ENCODE measurements at places on chromosomes 3 and 15. TPM values are rescaled to one million over a fixed set of nuclear protein-coding genes. Genes with fewer than 3 reads are reported as not detected.

Gene ZNF660
- total RNA-seq = 4.8 TPM

Gene IQCF5
- total RNA-seq = not detected

Gene ZXDC
- total RNA-seq = 77.4 TPM

Gene CDHR4
- total RNA-seq = not detected

Gene FILIP1L
- total RNA-seq = 46.3 TPM

Gene PP2D1
- total RNA-seq = not detected

Gene KLHL40
- total RNA-seq = 0.42 TPM

- peak; percentile 51 for DNase-seq
- H3K4me1 ChIP-seq = no peaks in the 10 kb centered on the region
- H3K4me3 ChIP-seq = peak within 1 kb of the TSS; percentile 79
- H3K36me3 ChIP-seq = no peaks in the 10 kb centered on the region
- H3K27ac ChIP-seq = peak within 1 kb of the TSS; percentile 41
These were observed at the start of gene PLSCR2 for GRCh38 chr3:146469150-146470017. TSS of gene PLSCR2 (minus strand) at chr3:146469561. CDS start at chr3:146459904, 9,657 bp downstream.

- H3K4me1 ChIP-seq = peaks cover 38% of the 10 kb centered on the region
- no peak overlapping the region for H3K4me3 ChIP-seq
- no peaks in the 10 kb centered on the region for H3K36me3 ChIP-seq
- no peak for DNase-seq
- H3K27me3 ChIP-seq = no peaks in the 10 kb centered on the region
- no peak overlapping the region for H3K27ac ChIP-seq
These were observed 18.3 kb downstream of the OSBPL10 start for GRCh38 chr3:31962801-31963205.

DNA sequence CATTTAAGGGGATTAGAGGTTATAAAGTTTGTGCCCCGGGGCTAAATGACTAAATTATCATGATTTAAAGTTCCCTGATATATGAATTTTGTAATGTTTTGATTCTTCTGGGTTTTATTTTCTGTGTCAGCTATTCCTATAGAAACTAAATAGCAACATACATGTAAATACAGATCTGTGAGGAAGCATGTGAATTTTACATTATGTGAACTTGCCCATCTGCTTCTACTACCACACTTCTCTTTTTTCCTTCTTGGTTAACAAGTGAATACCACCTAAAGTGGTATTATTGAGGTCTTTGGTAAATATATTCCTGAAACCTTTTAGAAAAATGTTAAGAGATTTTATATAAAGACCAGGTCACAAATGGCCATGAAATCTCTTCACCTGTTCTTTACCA lies 29.3 kb downstream of the SLMAP start:
- H3K4me1 ChIP-seq = peaks cover 28% of the 10 kb centered on the region
- H3K27me3 ChIP-seq = no peaks in the 10 kb centered on the region
- H3K27ac ChIP-seq = no peak overlapping the region
- no peaks in the 10 kb centered on the region for H3K36me3 ChIP-seq
- no peak for DNase-seq

GRCh38 chr15:70242951-70243685 lies 145.4 kb upstream of the TLE3 start:
- peaks cover 6% of the 10 kb centered on the region for H3K4me1 ChIP-seq
- no peak for DNase-seq
- H3K27me3 ChIP-seq = no peaks in the 10 kb centered on the region
- H3K36me3 ChIP-seq = no peaks in the 10 kb centered on the region

DNA sequence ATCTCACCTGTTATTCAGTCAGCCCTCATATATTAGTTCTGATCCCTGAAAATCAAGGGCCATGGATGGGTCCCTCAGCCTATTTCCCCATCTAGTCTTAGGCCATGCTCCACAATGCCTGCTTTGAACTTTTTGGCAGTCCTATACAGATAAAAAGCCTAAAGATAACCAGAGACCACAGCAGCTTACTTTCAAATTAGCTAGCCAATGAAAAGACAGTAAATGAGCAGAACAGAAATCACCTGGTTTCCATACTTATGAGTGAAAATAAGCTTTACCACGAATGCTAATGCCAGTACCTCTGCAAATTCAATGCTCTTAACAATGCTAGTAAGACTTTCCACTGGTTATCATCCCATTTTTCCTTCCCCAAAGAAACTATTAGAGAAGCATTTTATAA lies 141.6 kb upstream of the SPRED1 start:
- no peak for DNase-seq
- H3K27me3 ChIP-seq = no peaks in the 10 kb centered on the region
- no peak overlapping the region for H3K27ac ChIP-seq
- H3K4me1 ChIP-seq = no peaks in the 10 kb centered on the region

DNA sequence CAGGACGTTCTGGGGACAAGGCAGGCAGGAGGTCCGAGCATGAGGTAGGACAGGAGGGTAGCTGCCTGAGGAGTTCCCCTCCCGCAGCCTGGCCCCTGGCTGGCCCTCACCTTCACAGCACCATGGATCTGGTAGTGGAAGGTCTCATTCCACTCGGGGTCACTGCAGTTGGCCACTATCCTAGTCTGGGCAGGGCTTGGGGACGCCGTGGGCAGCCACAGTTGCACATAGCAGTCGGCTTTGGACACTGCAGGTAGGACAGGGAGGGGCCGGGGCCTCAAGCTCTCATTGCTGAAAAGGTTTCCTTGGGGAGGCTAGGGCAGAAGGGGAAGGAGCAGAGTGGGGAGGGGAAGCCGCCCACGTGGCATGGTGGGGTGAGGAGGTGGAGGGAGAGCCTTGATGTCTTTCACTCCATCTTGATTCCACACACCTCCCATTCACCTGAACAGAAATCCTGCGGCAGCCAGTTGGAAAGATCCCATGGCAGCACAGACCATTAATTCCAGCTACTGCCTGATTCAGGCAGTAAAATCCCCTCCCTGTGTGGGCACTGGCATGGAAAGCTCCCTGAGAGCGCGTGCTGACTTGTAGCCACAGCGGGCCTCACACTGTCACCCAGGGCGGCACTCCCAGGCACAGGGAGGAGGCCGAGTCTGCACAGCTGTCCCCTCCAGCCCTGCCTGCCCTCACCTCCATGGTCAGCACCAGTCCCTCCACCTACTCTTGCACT lies 2.1 kb downstream of the PLA2G4F start:
- peaks cover 4% of the 10 kb centered on the region for H3K4me1 ChIP-seq
- no peak for DNase-seq
- no peak overlapping the region for H3K4me3 ChIP-seq
- H3K27me3 ChIP-seq = no peaks in the 10 kb centered on the region
- H3K36me3 ChIP-seq = peaks cover 9% of the 10 kb centered on the region

DNA sequence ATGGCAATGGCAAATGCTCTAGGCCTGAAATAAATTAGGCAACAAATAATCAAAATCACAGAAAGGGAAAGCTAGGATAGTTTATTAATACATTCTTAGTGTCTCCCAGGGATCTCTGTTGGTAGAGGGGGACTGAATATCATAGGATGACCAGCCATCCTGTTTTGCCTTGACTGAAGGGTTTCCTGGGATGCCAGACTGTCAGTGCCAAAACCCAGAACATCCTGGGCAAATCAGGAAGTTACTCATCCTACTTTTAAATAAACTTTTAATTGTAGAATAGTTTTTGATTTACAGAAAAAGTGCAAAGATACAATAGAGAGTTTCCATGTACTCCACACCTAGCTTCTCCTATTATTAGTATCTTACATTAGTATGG lies 21.8 kb upstream of the SIAH2 start:
- no peak for DNase-seq
- H3K27me3 ChIP-seq = no peaks in the 10 kb centered on the region
- H3K4me1 ChIP-seq = no peaks in the 10 kb centered on the region
- H3K27ac ChIP-seq = no peak overlapping the region
- H3K4me3 ChIP-seq = no peak overlapping the region
- H3K36me3 ChIP-seq = no peaks in the 10 kb centered on the region

GRCh38 chr3:29339016-29339833 lies 58.4 kb downstream of the RBMS3 start:
- H3K4me3 ChIP-seq = no peak overlapping the region
- peak overlapping the region; percentile 49 for H3K27ac ChIP-seq
- H3K4me1 ChIP-seq = peaks cover 10% of the 10 kb centered on the region
- no peaks in the 10 kb centered on the region for H3K36me3 ChIP-seq

DNA sequence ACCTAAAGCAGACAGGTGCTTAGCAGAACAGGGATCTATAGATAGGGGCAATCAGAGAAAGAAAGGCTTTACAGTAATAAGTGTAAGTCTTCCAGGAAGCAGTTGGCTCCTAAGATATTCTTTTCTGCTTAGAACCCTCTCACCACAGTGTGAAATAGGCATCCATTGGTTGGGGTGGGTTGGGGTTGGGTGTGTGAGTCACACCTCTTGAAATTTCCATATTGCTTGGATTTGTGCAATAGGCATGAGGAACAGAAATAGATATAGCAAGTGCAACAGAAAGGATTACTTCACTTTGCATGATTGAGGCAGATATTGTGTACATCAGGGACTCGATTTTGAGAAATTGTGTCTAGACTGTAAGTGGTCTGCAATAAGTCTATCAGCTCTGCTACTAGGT lies 200.1 kb upstream of the GAP43 start:
- no peak overlapping the region for H3K4me3 ChIP-seq
- no peaks in the 10 kb centered on the region for H3K27me3 ChIP-seq
- no peak for DNase-seq
- no peaks in the 10 kb centered on the region for H3K4me1 ChIP-seq
- H3K27ac ChIP-seq = no peak overlapping the region
- H3K36me3 ChIP-seq = no peaks in the 10 kb centered on the region

GRCh38 chr3:14441920-14442300 lies 39.5 kb downstream of the SLC6A6 start:
- H3K27me3 ChIP-seq = no peaks in the 10 kb centered on the region
- DNase-seq = no peak
- no peak overlapping the region for H3K4me3 ChIP-seq
- no peaks in the 10 kb centered on the region for H3K36me3 ChIP-seq

- H3K36me3 ChIP-seq = peaks cover 43% of the 10 kb centered on the region
- no peaks in the 10 kb centered on the region for H3K4me1 ChIP-seq
These were observed 16.4 kb downstream of the FBXO22 start for GRCh38 chr15:75920079-75920478.

- H3K4me3 ChIP-seq = no peak overlapping the region
- no peaks in the 10 kb centered on the region for H3K36me3 ChIP-seq
- peaks cover 7% of the 10 kb centered on the region for H3K27me3 ChIP-seq
- no peak for DNase-seq
- no peak overlapping the region for H3K27ac ChIP-seq
These were observed 9.2 kb downstream of the GATA2 start for GRCh38 chr3:128483657-128484403.

DNA sequence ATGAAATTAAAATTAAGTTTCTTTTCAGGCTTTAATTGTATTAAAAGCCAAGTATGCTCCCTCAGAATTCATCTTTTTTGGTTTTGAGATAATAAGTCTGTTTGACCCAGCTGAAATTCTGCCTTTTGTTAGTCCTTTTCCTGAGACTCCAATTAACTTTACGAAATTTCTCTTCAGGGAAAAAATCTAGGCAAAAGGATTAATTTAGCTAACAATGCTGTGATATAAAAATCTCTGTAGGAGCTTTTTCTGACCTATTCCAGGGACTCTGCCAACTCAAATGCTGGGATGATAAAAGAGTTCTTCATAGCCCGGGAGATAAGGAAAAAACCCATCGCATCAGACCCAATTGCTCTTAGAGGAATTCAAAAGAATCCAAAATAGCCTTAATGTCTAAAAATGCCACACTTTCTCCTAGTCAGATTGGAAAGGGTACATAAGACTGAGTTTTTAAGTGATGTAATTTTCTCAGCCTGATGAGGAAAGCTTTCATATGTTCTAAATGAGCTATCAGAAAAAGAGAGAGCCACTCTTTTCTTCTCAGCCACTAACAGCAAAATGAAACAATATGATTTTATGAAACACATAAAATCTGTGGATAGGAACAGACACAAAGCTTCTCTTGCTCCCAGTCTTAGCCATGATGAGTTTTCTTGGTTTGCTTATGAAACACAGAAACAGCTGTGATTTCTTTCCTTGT lies 405.1 kb downstream of the ROBO1 start:
- DNase-seq = no peak
- H3K27me3 ChIP-seq = no peaks in the 10 kb centered on the region
- no peaks in the 10 kb centered on the region for H3K36me3 ChIP-seq
- H3K27ac ChIP-seq = no peak overlapping the region
- H3K4me3 ChIP-seq = no peak overlapping the region

DNA sequence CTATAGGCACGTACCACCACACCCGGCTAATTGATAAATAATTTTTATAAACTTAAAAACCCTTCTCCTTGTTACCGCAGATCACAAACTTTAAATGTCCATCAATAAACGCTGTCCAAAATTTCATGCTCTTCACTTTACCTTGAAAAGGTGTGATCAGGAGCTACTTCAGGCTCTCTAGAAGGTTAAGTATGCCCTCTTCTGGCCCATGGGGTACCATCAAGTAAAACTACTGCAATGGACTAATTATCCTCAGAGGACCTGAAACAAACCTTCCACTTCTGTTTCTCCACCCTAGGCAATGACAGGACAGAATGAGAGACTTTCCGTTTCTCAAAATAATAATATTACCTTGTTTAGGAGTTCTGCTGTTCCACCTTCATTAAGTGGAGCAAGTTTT lies 9.2 kb downstream of the LZTFL1 start:
- H3K4me1 ChIP-seq = no peaks in the 10 kb centered on the region
- H3K4me3 ChIP-seq = no peak overlapping the region
- no peak overlapping the region for H3K27ac ChIP-seq
- H3K36me3 ChIP-seq = no peaks in the 10 kb centered on the region
